ENCODE measurements at places on chromosomes 2 and 18.

DNA sequence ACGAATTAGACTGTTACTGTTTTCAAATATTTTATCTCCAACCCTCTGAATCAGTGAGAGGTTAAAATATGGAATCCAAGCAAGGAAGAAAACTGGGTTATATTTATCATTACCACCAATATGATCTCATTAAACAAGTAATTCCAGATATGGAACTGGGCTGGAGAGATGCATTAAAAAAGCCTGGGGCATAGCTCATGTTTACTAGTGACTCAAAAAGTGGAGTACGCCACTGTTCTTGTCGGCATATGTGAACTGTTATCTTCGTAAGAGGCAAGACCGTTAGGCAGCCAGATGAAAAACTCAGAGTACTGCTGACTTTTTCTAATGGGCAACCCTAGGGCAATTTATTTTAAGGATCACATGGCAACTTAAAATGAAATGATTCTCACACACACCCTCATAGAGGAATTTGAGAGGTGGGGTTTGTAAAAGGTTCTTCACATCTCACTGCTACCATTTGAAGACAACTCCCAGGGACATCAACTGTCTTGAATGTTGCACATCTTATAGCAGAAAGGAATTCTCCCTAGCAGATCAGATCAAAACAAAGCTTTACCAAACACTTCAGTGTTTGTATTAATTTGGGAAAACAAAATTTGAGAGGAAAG, 105.2 kb upstream of the TFCP2L1 start:
- no peak for DNase-seq

- DNase-seq, result no peak
Observed at GRCh38 chr2:156346731-156347130, 14.2 kb upstream of the NR4A2 start.

- no peak for DNase-seq
Observed at GRCh38 chr2:194725169-194725568, 931.9 kb upstream of the SLC39A10 start.

DNA sequence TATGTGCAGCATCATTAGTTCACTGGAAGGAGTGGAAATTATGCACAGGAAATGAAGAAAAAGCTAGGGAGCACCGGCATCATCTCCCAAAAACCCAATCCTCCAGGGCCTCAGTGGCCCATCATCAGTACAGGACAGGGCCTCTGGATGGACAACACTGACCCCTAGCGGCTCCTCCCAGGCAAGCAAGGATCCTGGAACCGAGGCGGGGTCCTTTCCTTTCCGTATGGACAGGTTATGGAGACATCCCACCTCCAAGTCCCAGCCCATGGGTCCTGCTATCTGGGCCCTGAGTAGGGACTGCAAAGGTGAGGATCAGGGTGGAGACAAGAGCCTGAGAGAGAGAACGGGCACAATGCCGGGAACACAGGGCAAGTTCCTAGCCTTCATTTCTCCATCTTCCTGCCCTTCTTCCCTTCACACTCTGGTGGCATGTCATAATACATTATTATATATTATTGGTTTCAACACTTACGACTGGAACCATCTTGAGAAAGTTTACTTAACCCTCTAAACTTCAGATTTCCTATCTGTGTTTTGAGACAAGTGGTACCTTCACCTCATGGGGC, 68.2 kb downstream of the ZNF516 start:
- DNase-seq, result no peak

DNA sequence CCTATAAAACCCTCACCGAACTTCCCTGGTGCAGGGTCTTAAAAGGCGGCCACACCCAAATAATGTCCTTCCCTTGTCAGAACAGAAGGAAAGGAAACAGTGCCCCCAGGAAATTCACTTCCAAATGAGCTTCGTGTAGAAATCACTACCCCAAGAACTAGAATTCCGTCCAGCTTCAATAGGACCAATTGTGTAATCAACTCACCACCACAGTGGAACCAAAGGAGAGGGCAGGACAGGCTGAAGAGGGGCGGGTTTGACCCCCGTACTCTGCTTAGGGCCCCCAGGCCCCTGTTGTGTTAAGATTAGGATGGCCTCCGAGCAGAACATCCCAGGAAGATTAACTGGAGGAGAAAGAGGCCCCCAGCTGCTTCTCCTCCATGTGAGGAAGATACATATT, 24.1 kb downstream of the GPR35 start:
- DNase-seq, result no peak

- DNase-seq, result no peak
Observed at GRCh38 chr2:210267698-210268097, 42.5 kb upstream of the ACADL start.

DNA sequence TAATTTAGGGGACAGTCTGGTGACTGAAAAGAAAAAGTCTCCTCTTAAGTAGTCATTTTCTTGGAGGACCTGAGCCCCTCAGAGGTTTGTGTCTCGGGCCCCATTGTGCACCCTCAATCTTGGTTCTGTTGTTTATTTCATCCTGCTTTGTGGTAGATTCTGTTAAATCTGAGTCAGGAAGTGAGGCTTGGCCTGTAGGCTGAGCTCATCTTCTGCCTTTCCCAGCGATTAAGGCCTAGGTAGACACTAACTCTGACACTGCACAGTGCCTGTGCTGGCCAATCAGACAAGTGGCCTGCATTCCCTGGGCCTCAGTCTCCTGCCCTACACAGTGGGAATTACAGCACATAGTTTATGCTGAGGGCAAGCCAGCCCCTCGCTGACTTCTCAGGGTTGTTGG, 80.2 kb downstream of the CTIF start:
- DNase-seq, result no peak

DNA sequence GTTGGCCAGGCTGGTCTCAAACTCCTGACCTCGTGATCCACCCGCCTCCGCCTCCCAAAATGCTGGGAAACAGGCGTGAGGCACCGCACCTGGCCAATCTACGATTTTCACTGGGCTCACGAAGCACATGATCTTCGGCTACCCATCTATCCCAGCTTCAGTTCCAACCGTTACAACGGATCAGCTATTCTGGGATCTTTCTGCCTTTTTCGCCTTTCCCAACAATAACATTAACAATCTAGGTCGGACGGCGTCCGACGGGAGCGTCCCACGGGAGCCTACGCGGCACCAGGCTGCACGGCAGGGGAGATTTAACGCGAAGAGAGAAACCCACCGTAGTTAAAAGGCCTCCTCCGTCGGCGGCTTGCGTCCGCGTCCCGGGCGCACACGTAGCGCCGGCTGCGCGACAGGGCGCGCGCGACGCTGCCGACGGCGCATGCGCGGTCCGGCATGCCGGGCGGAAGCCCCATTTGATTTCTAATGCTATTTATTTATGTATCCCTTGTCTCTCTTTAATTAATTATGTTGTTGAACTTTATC, at the start of gene MSL3B:
Gene MSL3B, minus strand, starts transcription at position 394 of the 540 bp plus-strand sequence.
- peak; percentile 21 for DNase-seq

GRCh38 chr2:16246281-16246850, 306.0 kb downstream of the MYCN start:
- no peak for DNase-seq

GRCh38 chr2:241185961-241186360, 2.5 kb upstream of the ANO7 start:
- DNase-seq, result no peak

GRCh38 chr2:232139786-232140562, 178.5 kb downstream of the DIS3L2 start:
- no peak for DNase-seq

DNA sequence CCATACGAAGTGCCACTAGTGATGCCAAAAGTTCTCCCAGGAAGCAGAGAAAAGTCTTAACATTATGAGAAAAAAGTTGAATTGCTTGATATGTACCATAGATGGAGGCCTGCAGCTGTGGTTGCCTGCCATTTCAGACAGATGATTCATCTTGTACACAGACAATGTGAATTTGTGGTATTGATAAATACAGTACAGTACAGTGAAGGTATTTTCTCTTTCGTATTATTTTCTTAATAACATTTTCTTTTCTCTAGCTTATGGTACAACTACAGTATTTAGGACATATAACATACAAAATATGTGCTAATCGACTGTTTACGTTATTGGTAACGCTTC, 33.6 kb upstream of the VWC2L start:
- no peak for DNase-seq

- DNase-seq, result peak; percentile 63
Observed at GRCh38 chr2:172742931-172743540, 7.4 kb downstream of the RAPGEF4 start.

DNA sequence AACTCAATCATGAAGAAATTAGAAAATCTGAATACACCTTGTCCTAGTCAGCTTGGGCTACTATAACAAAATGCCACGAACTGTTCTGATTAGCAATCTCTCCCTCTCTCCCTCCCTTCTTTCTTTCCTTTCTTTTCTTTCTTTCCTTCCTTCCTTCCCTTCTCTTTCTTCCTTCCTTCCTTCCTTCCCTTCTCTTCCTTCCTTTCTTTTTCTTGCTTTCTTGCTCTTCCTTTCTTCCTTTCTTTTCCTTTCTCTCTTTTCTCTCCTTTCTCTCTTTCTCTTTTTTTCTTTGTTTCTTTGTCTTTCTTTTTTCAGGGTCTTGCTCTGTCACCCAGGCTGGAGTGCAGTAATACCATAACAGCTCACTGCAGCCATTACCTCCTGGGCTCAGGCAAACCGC, 23.6 kb upstream of the EMILIN2 start:
- no peak for DNase-seq

DNA sequence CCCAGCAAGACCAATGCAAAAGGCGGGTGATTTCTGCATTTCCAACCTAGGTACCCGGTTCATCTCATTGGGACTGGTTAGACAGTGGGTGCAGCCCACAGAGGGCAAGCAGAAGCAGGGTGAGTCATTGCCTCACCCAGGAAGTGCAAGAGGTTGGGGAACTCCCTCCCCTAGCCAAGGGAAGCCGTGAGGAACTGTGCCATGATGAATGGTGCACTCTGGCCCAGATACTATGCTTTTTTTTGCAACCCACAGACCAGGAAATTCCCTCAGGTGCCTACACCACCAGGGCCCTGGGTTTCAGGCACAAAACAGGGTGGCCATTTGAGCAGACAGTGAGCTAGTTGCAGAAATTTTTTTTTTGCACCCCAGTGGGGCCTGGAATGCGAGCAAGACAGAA, 662.6 kb upstream of the ACVR2A start:
- DNase-seq, result no peak

GRCh38 chr2:159798376-159798725, 343 bp upstream of the CD302 start:
- no peak for DNase-seq

- no peak for DNase-seq
Observed at GRCh38 chr2:191499874-191500565, 177.9 kb upstream of the NABP1 start.

- DNase-seq, result no peak
Observed at GRCh38 chr2:2904721-2905350, 472.8 kb downstream of the EIPR1 start.

GRCh38 chr2:124316881-124317605, 292.0 kb downstream of the CNTNAP5 start:
- no peak for DNase-seq

GRCh38 chr2:214232271-214232670, 178.6 kb upstream of the VWC2L start:
- no peak for DNase-seq

GRCh38 chr18:79695856-79696850, 16.6 kb downstream of the CTDP1 start:
- DNase-seq, result no peak

DNA sequence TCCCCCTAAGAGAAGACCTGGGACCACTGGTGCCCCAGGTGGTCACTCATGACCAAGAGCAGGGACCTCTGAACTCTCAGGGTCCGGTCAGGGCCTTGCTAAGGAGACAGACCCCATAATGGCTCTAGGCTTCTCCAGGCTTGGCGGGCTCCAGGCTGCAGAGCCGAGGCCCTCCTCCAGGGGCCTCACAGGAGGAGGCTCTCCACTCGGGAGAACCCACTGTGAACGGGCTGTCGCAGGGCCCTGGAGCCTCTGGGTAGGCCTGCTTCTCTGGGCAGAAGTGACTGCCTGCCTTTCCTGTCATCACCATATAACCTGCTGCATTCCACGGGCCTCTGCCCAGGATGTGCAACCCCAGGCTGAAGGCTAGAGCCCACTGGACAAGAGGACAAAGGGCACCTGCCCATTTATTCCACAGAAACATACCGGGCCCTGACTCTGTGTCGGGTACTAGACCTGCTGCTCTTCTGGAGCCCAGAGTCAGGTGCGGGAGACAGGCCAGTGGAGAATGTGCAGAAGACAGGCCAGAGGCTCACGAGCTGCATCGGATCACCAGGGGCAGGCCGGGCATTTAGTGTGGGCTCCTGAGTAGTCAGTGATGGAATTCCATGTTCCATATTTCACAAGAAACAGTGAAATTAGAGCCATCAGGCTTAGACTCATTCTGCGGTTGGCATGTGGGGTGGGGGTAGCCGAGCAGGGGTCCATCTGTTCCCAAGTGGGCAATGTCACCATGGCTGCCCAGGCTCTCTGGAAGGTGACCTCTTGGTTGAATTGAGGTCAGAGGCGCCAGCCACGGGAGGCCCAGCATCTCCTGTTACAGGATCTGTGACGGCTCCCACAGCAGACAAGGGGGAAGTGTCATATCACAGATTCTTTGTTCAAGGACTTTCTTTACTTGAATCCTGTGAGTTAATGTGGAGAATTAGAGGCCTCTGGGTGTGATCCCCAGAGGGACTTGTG, 220.8 kb downstream of the SH3RF3 start:
- DNase-seq, result no peak

DNA sequence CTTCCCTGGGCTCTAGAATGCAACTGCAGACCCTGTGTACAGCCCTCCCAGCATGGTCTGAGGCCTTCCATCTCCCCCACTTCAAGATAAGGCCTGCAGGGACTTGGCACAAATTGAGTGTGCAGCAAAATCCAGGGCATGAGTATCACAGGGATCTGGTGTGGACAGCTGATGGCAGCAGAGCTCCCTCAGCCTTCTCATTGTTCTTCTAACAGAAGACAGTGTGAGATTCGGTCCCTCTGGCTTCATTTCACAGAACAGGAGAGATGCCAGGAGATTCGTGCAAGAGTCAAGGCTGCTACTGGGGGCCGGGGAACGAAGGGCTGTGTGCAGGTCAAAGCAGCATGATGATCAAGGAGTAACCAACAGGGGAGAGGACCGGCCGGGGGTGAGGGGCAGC, 85.8 kb downstream of the UXS1 start:
- DNase-seq, result no peak

GRCh38 chr2:128903637-128904036, 585.0 kb upstream of the HS6ST1 start:
- no peak for DNase-seq

DNA sequence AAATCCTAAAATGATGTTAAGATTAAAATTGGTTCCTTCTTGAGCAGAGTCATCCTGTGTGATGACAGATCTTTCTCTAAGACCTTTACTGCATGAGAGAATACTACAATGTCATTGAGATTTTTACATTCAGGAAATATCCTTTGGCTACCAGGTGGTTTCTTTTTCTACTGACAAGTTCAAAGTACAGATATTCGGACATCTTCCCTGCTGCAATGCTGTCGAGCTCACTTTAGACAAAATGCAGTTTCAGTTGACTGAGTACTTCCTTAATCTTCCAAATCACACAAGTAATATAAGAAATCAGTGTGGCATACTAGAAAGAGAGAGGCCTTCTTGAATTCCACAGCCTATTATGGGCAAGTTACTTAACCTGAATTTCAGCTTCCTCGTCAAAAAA, 207.9 kb upstream of the ACVR2A start:
- no peak for DNase-seq

- DNase-seq, result no peak
Observed at GRCh38 chr18:32582455-32582854, 111.8 kb upstream of the GAREM1 start.

GRCh38 chr2:174527101-174527721, 40.4 kb upstream of the GPR155 start:
- no peak for DNase-seq
